ENCODE measurements at places on chromosomes 4 and X.

DNA sequence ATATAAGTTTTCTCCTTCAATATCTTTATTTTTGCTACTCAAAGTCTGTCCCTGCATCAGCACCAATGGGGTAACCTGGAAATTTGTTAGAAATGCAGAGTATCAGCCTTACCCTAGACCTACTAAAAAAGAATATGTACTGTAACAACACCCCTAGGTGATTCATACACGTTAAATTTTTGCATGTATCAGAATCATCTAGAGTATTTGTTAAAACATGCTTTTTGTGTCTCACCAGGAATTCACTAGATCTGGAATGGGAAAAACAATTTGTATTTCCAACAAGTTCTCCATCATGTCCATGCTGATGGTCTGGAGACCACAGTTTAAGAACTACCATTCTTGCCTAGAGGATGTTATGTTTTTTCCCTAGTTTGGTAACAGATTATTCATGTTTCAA is 196.0 kb upstream of the EDNRA start:
- no peak for DNase-seq

DNA sequence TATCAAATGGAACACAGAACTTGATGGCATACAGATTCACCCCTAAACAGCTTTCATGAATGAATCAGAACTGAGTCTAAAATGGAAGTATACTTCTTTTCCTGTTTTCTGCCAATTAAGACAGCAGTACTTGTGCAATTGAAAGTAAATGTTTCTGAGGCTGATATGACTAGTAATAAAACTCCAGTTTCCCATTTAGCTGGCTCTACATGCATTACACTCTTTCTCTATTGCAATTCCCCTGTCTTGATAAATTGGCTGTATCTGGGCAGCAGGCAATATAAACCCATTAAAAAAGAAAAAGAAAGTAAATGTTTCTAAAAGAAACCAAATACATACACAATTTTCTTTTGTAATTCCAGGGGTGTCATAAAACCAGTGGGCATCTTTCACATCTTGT is 4.6 kb downstream of the NOA1 start:
- no peak for DNase-seq

- DNase-seq: no peak
These were observed 19.2 kb downstream of the RASGEF1B start for GRCh38 chr4:81452452-81453006.

- no peak for DNase-seq
These were observed 4.5 kb upstream of the HSD17B13 start for GRCh38 chr4:87327136-87327535.

GRCh38 chr4:151202851-151203455 is 74.0 kb upstream of the PRSS48 start:
- DNase-seq: no peak

DNA sequence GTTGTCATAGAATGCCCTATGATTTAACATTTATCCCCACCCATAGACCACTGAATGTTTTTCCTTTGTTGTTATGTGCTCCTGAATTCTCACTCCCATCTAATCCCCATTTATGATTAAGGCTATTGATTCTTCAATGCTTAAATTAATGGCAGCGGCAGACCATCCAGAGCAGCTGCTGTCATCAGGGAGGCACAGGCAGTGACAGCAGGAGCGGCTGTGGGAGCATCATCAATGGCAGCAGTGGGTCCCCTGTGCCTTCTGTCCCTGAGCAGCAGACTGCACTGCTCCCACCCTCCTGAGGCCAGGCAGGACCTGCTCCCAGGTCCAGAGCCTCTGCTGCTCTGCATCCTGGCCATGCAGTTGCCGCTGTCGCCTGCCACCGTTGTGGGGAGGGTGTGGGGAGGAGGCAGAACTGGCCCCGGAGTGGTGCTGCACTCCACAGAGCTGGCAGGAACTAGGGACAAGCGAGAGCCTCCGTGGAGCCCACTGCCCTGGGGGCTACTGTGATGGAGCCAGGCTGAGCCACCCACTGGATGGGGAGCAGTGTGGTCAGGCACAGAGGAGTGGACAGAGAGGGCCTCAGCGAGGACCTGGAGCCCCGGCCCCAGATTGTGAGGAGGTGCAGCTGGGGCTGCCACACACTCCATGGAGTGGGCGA is 29.0 kb downstream of the NAA11 start:
- no peak for DNase-seq

- DNase-seq: no peak
These were observed 35.2 kb downstream of the PCDH7 start for GRCh38 chr4:30755346-30755745.

- no peak for DNase-seq
These were observed 5.4 kb downstream of the HTRA3 start for GRCh38 chr4:8274765-8275547.

DNA sequence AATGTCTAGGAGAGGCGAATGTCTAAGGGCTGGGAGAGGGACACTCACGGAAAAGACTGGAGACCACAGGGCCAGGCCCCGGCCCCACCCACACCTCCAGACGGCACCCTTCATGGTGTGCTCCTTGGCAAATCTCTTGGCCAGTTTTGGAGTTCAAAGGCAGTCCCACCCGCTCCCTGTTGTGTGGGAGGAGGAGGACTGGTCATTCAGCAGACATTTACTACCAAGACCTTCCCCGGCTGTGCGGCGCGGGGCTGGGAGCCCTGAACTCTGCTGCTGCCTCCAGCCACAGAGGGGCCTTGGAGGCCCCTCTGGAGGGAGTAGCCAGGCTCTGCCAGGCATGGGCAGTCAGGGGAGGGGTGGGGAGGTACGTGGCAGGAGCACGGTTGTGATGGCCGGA is 8.7 kb upstream of the TBC1D14 start:
- no peak for DNase-seq

GRCh38 chr4:136861091-136861490 is 671.2 kb downstream of the PCDH18 start:
- no peak for DNase-seq

GRCh38 chr4:102717448-102718092 is 43.2 kb downstream of the MANBA start:
- no peak for DNase-seq

- DNase-seq: no peak
These were observed 370.3 kb upstream of the SMIM31 start for GRCh38 chr4:164383358-164384220.

Measured in mesenteric fat pad (tissue), 1 donor.